SW 1271 (cell line): ENCODE measurements at places on chromosomes 1 and 21.

DNA sequence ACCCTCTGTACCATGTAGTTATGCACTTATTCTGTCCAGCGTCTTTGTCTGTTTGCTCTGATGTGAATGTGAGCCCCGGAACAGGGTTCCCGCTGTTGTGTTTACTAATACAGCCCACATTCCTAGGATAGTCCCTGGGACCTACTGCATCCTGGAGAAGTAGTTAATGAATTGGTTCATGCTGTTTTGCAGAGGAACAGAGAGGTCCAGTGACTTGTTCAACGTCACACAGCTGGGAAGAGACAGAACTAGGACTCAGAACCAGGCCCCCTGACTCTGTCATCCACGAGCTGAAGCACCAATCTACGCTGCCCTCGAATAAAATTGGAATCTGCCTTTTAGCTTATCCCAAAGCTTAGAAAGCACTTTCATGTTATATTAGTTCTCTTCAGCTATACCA lies 784 bp downstream of the AGT start:
- DNase-seq = no peak

DNA sequence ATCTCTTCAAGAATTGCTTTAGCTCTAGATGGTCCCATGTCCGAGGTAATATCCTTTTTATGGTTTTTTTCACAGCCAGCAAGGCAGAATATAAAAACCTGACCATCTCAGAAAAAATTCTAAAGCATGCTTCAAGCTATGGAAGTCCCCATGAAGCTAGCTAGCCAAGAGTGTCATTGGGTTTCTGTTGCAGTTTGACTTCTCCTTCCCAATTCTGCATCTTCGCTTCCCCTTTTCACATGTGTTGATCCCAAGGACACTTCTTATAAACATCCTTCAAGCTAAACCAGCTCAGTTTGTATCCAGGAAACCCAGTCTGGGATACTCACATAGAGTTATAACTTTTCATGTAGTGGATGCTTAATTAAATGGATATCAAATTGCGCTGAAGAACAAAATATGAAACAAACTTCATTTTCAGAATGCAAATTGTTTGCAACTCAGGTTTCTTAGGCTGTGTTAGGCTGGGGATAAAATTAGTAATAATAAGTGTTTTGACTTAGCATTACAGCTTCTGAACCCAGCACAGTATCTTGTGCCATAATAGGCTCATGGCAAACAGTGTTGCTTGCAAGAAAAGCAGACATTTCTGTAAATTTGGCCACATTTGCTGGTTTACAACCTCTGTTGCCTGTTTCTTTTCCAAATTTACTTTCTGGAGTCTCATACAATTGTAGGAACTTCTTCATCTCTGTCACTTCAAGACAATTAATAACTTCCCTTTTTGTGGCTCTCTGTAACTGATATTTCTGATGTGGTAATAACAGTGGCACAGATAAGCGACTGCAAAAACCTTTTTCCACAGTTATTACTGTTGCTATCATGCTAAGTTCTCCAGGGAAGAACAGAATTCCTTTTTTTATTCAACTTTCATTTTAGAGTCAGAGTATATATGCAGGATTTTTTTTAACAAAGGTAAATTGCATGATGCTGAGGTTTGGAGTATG lies 53.2 kb downstream of the NCAM2 start:
- DNase-seq = no peak

- DNase-seq = no peak
Observed at GRCh38 chr1:33032126-33032869, 4.4 kb downstream of the AK2 start.

- no peak for DNase-seq
Observed at GRCh38 chr1:204792354-204792692, 78.3 kb upstream of the NFASC start.

- peak; percentile 1 for DNase-seq
Observed at GRCh38 chr1:183942933-183943693, 94.4 kb downstream of the COLGALT2 start.

DNA sequence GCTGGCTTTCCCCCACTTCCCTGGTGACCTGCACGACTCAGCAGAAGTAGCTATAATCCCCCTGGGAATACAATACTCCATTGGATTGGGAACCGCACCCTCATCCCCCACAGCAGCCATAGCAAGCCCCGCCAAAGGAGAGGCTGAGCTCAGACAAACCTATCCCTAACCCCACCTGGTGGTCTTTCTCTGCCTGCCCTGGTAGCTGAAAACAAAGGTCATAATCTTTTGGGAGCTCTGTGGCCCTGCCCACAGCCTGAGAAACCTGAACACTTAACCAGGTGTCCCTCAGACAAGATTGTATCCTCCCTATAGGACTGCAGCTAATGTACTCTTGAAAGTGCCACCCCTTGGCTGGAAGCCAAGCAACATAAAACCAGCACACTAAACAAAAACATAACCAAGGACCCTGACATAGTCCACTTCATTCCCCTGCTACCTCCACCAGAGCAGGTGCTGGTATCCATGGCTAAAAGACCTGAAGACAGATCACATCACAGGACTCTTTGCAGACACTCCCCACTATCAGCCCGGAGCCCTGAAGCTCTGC lies 71.6 kb upstream of the RUNX1 start:
- DNase-seq = no peak

GRCh38 chr1:89269277-89269676 lies 3.4 kb downstream of the GBP5 start:
- no peak for DNase-seq

- no peak for DNase-seq
Observed at GRCh38 chr1:156738916-156739315, 2.0 kb downstream of the MRPL24 start.
